ENCODE measurements at places on chromosomes 6 and 20. TPM values are rescaled to one million over a fixed set of nuclear protein-coding genes. Genes with fewer than 3 reads are reported as not detected.

Gene CYP24A1
- total RNA-seq: not detected

Gene C6orf141
- 1.7 TPM for total RNA-seq

Gene ZBTB46
- 28.0 TPM for total RNA-seq

DNA sequence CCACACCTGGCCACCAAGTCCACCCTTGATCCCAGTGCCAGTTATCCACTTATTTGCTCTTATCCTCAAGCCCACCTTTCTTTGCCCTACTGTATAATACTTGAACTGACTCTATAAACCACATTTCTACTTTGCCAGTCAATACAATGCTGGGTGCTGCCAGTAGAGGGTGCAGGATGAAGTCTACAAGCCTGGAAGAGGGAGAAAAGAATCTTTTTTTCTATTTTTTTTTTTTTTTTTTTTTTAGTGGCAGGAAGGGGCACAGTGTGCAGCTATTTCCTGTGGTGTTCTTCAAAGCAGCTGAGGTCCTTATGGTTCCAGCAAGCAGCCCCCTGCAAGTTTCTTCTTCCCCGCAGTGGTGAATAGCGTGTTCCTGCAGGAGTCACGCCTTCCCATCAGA is 22.2 kb upstream of the GABRR1 start:
- peak; percentile 78 for DNase-seq

Gene TRMT6
- total RNA-seq: 19.1 TPM

DNA sequence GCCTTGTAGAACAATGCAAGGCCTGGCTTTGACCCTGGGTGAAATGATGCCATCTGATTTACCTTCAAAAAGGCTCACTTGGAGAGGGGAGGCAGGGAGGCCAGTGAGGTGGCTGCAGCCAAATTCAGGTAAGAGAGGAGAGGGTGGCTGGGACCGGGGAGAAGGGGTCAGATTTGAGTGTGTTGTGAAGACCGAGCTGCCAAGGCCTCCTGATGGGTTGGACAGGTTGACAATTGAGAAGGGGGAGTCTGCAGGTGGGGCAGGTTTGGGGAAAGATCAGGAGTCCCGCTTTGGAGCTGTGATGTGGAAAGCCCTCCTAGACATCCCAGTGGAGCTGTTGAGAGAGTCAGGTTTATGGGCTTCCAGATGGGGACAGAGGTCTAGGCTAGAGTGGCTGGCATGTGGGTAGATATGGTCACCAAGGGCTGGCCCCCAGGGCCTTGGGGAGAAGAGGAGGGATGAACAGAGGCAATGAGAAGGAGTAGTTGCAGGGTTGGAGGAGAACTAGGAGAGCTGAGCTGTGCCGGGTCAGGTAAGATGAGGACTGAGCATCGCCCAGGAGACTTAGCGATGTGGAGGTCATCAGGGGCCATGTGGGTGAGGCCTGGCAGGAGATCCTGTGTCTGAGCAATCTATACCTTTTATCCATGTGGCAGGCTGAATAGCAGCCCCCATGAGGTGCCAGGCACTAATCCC is 70.5 kb upstream of the TOX2 start:
- no peak for DNase-seq

Gene C4B
- total RNA-seq: 3.2 TPM

Gene TAF8
- 31.0 TPM for total RNA-seq

Gene ELOVL4
- 9.7 TPM for total RNA-seq

DNA sequence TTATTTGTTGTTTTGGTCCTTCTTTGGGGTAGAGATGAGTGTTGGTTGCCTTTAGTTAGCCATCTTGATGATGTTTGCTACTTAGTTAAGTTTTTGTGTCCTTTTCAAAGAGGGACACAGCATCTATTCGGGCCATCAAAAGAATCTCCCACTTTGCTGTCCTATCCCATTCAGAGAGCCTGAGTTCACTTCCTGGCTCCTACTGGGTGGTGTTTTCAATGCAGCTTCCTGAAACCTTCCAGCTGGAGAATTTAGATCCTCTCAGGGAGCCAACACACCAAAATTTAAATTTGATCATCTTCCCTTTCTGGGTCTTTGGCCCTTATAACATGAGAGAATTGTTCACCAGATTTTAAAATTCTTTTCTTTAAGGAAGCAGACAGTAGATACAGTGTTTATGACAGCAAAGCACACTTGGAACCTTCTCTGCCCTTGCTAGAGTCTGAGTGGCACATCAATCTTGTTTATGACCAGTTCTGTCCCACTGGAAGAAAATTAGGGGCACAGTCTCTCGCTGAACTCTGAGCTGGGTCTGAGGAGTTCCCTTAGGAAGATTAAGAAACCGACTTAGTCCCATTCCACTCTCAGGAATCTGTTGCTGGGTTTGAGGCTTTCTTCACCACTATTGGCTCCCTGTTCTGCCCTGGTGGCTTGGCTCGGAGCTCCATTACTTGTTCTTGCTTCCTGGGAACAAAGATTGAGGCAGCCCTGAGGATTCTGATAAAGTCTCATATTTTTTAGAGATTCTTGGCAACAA is 115.5 kb downstream of the CCDC170 start:
- no peak for DNase-seq

- no peak for DNase-seq
These were observed 144.4 kb upstream of the AKIRIN2 start for GRCh38 chr6:87846434-87846833.

DNA sequence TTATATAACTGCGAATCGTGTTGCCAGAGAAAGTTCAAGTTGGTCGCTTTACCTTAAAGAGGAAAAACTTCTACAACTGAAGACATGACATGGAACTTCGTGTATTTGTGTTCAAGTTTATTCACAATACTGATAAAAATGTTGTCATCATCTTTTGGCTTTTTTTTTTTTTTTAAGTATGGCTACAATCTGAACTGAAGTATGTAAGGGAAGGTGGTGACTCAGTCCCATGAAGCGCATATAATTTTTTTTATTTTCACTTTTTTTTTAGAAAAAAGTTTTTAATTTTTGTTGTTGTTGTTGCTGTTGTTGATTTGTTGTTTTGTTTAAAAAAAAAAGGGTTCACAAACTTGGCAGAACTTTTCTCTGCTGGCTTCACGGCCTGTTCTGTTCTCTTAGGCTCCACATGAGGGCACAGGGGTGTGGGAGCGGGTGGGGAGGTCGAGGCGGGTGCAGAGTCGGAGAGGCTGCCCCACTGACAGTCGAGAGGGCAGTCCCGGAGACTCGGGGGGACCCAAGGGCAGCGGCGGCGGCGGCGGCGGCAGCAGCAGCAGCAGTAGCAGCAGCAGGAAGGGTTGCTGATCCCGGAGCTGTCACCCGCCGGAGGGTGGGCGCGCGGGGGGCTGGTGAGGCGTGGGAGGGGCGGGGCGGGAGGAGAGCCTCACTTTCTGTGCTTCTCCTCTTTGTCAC is 17.0 kb downstream of the TFAP2A start:
- peak; percentile 75 for DNase-seq

- DNase-seq: peak; percentile 53
These were observed 46.2 kb upstream of the BCLAF1 start for GRCh38 chr6:136335736-136336363.

DNA sequence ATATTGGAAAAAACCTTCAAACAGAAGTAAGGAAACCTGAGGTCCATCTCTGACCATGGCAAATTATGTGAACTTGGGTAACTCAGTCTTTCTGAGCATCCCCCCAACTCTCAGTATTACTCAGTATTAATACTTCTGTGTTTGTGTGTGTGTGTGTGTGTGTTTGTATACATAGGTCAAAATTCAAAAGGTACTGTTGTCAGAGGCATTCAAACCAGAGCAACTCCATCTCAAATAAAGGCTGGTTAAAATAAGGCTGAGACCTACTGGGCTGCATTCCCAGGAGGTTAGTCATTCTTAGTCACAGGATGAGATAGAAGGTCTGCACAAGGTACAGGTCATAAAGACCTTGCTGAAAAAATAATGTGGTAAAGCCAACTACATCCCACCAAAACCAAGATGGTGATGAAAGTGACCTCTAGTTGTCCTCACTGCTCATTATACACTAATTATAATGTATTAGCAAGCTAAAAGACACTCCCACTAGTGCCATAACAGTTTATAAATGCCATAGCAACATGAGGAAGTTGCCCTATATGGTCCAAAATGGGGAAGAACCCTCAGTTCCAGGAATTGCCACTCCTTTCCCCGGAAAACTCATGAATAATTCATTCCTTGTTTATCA is 33.3 kb upstream of the SLC22A16 start:
- no peak for DNase-seq

GRCh38 chr20:60822699-60823607 is 429.1 kb upstream of the CDH4 start:
- DNase-seq: no peak

DNA sequence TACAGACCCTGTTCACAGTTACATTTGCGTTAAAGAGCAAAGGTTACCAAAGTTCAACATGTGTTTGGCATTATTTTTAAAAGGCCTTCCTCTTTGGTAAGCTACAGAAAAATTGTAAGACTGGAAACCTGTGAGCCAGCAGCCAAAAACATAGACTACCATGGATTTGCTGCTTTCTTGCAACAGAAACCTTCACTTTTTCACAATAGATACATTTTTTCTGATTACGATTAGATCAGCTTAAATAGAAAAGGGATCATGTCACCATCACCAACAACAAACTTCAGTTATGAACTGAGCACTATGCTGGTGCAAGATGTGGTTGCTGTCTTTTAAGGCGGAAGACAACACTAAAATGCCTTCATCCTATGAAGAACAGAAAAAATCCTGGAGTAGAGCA is 112.3 kb upstream of the MARCKS start:
- DNase-seq: no peak

- DNase-seq: no peak
These were observed 107.9 kb downstream of the EPM2A start for GRCh38 chr6:145627451-145627850.

- no peak for DNase-seq
These were observed 91.9 kb upstream of the LAMP5 start for GRCh38 chr20:9422321-9423057.

Gene CD40
- 9.0 TPM for total RNA-seq

Gene CGA
- total RNA-seq: not detected

DNA sequence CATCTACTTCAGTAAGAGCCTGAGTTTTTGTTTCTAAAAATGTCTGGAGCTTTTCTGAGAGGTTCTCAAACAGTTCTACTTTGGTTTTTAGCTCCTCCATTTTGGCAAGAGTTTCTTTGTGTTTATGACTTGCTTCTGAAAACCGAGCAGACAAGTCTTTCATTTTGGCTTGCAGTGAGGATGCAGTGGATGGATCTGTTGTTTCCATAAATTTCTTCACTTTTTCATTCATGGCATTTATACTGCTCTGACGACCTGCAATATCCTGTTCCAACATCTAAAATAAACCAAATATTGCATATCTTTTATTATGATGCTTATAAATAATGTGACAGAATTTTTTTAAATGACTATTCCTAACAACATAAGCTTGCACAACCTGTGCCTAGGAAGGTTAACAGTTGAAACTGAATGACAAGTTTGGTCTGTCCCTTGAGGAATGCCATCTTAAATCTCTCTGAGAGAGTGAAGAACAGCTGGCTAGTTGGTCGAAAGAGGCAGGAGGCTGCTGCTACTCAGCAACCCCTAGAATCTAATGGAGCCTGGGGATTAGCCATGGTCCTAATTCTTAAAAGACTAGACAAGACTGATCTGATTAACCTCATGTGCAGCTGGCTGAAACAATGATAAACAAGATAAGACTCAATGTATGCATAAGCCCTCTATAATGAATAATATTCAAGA is 69.8 kb downstream of the DST start:
- no peak for DNase-seq

Gene WFDC10B
- total RNA-seq: not detected

- DNase-seq: peak; percentile 80
These were observed 3.6 kb downstream of the GHRH start for GRCh38 chr20:37257988-37258387.

Gene TRAPPC3L
- not detected for total RNA-seq

GRCh38 chr6:146739696-146740095 is 140.9 kb downstream of the ADGB start:
- no peak for DNase-seq

- DNase-seq: no peak
These were observed 121.5 kb downstream of the UST start for GRCh38 chr6:148868314-148868713.

DNA sequence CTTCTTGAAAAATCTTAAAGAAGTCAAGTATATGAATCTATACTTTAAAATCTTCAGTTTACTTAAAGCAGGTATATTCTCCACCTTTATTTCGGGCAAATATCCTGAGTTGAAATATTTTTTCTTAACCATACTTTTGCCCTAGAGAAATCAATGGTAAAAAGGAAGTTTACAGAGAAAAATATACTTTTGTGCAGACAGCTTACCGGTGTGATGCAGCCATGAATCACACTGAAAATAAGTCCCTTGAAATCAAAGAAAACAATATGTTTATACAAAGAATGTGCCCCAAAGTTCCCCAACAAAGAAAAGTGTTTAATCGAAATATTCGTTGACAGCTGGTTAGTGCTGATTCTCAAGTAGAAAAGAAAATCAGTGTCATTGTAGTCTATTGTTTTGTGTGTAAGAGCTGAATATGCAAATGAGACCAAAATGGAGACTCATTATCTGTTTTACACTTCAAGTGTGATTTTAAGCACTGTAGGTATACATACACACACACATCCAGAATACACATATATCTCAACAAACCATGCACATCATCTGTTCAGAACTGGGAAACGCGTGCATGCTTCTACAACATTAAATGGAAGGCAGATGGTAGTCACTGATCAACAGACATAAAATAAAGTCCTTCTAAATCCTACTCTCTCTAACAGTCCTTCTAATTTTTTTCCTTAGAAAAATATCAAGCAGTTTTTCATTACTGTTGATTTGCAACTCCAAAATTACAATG is 73.3 kb downstream of the BTBD9 start:
- no peak for DNase-seq

Gene CALHM4
- not detected for total RNA-seq

DNA sequence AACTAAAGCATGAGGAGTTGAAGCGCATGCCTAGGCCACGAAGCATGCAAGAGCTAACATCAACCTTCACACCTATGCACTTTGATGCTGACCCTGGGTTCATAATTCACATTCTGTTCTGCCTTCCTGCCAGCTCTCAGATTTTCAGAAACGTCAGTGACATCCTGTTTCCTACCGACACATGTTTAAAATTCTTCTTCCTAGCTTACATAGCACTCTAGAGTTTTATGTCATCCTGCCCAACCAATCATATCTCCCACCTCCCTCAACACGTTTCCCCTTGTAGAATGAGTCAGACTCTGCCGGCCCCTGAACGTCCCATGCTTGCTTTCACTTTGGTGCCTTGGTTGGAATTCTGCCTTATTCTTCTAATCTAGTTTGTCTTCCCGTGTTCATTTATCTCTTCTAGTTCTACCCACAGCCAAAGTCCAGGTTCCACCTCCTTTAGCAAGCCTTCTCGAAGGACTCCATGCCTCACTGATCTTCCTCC is 97.2 kb upstream of the MAP7 start:
- no peak for DNase-seq
